ENCODE measurements at places on chromosomes 2 and 18.

GRCh38 chr18:29181151-29181901 lies 1004.4 kb upstream of the CDH2 start:
- no peak for DNase-seq

DNA sequence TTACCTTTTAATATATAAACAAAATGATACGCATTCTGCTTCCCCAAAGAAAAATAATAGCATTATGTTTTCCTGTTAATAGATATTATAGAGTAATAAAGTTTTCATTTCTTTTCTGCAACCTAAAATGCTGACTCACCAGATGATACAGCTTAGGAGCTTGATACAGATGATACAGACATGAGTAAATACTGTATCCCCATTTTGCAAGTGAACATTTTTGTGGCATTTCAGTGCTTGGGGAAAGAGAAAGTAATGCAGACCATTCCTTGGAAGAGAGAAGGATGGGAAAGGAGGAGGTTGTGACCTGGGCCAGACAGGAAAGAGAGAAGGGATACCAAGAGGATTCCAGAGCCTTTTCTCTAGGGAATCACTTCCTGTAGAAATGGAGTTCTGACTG lies 97.5 kb upstream of the FSHR start:
- DNase-seq, result no peak

- no peak for DNase-seq
These were observed 25.4 kb downstream of the SLC40A1 start for GRCh38 chr2:189555232-189555631.

- no peak for DNase-seq
These were observed 24.2 kb downstream of the HPCAL1 start for GRCh38 chr2:10326707-10327594.

GRCh38 chr2:111209045-111209514 lies 88.4 kb downstream of the BCL2L11 start:
- no peak for DNase-seq

DNA sequence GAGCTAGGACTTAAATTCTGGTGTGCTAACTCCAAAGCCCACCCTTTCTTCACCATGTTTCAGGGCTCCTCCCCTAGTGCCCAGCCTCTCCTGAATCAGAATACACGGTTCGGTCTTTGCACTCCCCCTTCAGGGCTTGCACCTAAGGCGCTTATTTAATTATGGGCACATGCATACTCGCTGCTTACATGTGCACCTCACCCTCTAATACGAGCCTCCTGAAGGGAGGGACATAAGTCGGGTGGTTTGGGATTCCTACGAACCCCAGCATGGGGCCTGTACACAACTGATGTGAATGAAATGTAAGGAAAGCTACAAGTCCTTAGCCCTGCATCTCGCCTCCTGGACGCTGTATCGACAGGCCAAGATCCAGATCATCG lies 435 bp downstream of the IFT172 start:
- no peak for DNase-seq

GRCh38 chr18:60861575-60861974 lies 471.7 kb upstream of the CDH20 start:
- no peak for DNase-seq

Data from NCI-H1048 (cell line).